ENCODE measurements at places on chromosomes 16 and 17.
A peak's percentile ranks its signal among the peaks of the same experiment; 100 is the strongest.

GRCh38 chr16:55250701-55251100, 73.3 kb upstream of the IRX6 start:
- DNase-seq = no peak

GRCh38 chr16:81636298-81636993, 142.6 kb upstream of the PLCG2 start:
- no peak for DNase-seq

DNA sequence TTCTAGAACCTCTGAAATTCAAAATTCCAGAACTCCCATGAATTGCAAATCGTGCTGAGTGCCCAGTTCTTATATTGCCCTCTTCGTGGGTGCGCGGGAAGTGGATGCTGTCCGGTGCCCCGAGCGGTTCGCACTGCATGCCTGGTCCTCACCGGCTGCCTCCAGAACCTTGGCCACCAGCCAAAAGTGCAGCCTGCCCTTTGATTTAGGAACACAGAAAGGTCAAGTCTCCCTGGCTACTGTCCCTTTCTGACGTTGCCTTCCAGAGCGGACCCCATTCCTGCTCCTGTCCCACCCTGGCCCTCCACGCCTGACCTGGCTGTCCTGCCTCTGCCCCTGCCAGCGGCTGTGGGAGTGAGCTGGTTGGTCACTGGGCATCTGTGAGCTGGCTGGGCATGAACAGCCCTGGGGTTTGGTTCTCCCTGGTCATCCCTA, 9.7 kb downstream of the NEUROD2 start:
- DNase-seq = no peak

GRCh38 chr16:85735225-85735635, 15.7 kb downstream of the C16orf74 start:
- peak; percentile 30 for DNase-seq

DNA sequence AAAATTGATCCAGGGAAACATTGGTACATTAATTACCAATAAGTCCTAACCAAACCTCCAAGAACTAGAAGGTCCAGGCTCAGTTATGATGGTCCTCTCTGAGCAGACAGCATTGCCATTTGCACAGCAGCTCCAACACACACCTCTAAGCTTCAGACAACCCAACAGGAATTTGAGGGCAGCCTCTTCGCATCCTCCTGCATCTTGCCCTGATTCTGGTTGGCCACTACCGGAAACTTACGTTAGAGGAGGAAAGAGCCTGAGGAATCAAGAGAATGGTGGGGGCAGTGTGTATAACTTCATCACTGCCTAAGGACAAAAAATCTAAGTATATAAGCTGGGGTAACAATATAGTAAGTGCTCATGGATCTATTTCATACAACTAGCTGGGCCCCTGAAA, 15.7 kb downstream of the FAM117A start:
- DNase-seq = no peak

DNA sequence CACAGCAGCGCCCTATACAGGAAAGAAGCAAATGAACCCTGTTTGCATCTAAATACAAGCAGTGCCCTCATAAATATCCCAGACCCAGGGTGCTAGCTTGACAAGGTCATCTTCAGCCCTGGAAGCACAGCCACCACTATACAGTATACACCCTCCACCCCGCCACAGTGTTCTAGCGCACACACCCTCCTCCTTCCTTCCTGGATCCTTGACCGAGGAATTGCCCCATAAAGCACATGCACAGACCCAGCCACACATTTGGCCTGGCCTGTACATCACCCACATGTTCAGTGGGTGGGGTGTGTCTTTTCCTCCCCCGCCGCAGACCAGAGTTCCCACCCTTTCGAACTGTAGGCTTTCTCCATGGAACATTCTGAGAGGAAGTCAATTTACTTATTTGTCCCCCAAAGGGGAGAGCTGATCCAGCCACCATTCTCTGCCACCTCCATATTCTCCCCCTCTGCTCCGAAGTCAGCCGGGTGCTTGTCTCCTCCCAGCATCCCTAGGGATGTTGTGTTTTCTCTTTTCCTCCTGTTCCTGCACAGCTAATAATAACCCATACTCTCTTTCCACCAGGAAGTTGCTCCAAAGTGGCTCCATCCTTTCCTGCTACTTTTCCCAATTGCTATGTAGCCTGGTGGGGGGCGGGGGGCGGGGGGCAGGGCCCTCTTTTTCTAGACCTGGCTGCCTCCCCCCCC, 6.6 kb downstream of the ABI3 start:
- no peak for DNase-seq

DNA sequence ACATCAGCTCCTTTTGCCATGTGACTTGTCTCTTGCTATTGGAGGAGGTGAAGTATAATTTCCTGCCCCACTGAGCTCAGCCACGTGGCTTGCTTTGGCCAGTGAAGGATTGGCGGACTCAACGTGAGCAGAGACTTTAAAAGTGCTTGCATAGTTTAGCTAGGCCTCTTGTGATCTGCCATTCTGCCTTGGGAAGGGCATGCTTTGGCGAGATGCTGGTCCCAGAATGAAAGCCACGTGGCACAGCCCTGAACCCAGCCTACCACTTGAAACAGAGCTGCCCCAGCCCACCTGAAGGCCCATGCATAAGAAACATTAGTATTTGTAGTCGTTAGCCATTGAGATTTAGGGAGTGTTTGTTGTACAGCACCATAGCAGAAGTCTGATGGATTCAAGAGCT, 148.2 kb downstream of the TMEM132E start:
- DNase-seq = no peak

DNA sequence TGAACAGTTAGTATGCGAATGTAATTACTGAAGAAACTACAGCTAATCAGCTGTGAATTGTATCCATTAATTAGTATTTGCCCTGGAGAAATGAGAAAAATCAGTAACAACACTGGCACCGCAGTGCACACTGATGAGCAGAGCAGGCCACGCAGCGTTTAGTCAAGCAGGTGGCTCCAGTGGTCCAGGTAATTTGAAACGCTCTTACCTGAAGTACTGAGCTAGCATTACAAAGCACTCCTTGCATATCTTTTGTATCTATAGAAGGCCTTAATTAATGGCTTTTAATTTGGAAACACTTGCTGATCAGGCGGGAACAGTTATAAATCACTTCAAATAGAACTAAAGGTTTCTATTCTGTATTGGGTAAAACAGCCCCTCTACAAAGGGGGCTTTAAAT, 76.4 kb downstream of the TOX3 start:
- no peak for DNase-seq

DNA sequence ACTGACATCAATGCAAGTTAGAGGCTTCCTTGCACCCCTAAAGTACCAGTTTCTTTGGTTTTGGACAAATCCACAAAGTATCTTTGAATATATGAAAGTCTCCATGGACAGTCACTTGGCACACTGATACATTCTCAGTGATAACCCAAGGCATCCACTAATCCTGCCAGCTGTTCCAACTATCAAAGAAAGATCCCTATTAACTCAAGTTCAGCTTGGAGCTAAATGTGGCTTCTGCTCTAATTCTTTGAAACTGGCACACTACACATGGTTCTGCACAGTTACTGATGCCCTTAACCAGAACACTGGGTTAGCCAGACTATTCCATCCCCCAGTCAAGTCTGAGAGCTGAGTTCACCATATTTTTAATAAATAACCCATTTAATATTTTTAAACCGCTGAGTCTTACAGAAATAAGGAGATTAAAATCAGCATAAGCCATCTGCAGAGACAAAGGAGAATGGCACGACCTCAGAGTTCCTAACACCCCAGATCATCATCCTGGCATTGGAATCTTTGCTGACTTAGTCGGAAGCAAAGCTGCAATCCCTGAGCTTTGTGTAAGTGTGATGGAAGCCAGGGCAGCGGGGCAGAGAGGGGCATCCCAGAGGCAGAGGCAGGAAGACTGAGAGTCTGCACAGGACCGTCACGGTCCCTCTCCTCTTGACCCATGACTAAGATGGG, 6.3 kb downstream of the CACNG1 start:
- no peak for DNase-seq

DNA sequence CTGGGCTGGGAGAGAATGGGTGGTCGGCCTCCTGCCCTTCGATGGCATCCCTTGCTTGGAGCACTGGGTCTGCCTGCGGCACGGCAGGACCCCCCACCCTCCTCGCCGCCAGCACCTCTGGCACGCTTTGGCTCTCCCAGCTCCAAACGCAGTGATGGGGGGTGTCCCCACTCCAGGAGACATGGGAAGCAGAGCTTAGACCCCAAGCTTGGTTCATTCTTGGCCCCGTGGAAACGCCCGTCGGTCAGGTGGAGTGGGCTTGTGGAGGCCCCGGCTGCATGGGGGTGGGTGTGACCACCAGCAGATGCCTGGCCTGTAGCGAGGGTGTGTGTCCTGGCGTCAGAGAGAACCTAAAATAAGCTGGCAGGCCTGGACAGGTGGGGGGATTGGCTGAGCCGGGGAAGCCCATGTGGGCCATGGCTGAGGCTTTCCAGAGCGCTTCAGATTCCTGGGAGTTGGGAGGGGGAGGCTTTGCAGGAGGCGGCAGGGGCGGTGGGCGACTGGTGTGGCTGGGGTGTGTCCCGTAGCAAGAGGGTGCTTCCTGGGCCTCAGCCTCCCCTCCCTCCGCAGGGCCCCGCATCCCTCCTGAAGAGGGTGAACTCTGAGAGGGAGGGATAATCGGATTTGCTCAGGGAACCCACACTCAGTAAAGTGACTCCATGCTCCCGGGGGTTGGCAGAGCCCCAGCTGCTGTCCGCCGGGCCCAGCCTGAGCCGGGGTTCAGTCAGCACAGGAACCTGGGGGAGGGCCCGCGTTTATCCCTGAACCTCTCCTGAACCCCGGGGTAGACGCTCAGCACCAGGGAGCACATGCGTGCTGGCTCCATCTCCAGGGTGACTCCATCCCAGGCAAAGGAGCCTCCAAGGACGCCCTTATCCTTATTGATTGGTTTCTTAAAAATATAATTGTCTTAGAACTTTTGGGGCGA, 3.4 kb downstream of the CACNA1H start:
- no peak for DNase-seq

GRCh38 chr17:14508156-14508555, 207.3 kb downstream of the HS3ST3B1 start:
- DNase-seq = no peak

GRCh38 chr16:31352376-31353115, 2.4 kb upstream of the ITGAX start:
- peak; percentile 13 for DNase-seq

DNA sequence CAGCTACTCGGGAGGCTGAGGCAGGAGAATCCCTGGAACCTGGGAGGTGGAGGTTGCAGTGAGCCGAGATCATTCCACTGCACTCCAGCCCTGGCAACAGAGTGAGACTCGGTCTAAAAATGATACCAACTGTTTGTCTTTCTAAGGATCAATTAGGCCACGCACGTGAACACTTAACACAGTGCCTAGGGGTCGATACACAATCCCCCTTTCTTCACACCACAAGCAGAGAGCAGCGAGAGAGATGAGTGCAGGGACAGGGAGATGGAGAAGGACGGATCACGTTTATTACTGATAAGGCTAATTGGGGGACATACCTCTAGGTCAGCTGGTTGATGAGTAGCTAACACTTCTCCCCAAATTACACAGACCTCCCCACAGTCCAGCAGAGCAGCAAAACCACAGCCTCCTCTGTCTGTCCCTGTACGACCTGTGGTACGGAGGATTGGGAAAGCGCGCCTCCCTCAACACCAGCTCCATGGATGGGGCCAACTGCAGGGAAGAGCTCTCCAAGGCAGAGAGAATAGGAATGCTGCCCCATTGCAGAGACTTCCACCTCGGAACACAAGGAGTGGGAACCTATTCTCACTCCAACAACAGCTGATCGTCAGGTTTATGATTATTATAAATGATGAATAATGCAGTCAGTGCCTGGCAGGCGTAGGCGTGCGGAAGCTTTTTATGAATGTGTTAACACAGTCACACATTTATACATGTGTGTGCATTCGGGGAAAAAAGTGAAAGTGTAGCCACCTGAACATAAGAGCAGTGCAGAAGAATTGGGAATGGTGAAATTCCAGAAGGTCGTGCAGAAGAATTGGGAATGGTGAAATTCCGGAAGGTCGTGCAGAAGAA, 155.1 kb downstream of the C16orf95 start:
- DNase-seq = no peak

DNA sequence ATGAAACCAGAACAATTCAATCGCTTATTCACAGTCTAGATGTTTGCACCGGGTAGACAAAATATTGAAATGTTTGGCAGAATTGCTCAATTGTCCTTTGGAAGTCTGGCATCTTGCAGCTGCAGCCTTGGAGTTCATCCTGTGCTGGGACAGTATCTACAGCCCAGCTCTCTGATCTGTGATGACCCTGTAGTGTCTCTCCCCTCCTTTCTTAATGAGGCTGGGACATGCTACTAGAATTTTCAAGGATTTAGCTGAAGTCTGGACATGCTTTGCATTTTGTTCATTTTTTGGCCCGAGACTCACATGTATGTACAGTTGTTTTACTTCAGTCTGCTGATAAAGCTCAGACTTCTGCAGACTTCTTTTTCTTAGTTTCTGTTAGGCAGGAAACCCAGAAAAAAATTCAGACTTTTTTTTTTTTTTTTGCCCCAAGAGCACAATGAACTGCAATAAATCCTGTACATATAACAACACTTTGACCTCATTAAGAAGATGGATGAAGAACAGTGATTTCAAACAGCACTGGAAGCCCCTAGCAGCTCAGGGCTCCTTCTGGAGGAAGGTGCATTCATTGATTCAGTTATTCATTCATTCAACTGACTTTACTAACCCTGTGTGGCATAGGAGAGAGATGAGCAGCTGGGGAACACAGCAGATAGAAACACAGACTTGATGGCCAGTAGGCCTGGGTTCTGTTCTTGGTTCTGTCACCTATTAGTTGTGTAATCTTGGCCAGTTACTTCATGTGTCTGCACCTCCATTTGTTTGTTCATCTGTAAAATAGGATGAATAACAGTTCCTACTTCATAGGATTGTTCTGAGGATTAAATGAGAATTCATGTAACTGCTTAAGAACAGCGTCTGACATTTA, 210.0 kb downstream of the MAP2K4 start:
- no peak for DNase-seq

GRCh38 chr16:57999366-57999970, 1.0 kb downstream of the ZNF319 start:
- DNase-seq = no peak

GRCh38 chr16:75260851-75261589, 9.6 kb upstream of the BCAR1 start:
- DNase-seq = no peak

DNA sequence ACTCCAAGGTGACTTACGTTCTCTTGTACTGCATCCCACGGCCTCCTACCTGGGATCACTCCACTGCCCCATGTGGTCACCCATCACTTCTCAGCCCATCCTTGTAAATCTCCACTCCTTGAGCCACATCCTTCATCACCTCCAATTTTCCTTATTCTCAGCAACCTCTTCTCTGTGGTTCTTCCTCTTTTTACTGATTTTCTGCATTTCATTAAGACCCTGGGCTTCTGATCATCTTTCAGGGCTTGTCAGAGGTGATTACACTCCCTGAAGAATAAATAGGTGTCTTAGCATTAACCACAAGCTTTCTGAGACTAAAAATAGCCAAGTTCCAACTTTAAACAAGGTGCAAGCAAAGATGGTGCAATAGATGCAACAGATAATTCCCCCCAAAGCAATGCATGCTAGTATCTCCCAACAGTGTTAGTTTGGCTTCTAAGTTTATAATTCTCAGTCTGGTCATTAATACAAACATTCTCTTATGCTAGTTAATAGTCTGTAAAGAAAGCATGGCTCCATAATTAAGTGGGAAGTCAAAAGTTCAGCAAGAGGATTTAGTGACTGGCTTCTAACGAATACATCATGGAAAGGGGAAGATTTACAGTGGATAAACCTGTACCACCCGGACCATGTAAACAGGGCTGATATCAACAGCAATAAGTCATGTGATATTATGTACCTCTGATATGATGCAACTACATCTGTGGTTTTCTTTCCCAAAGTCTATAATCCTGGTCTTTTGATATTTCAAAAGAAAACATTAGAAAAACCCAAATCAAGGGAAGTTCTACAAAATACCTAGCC, 47.4 kb upstream of the FOXJ1 start:
- no peak for DNase-seq
